CD4-positive, alpha-beta T cell treated with Interleukin-4 for 1 hour (primary cell): ENCODE measurements at places on chromosomes 2 and 18.

DNA sequence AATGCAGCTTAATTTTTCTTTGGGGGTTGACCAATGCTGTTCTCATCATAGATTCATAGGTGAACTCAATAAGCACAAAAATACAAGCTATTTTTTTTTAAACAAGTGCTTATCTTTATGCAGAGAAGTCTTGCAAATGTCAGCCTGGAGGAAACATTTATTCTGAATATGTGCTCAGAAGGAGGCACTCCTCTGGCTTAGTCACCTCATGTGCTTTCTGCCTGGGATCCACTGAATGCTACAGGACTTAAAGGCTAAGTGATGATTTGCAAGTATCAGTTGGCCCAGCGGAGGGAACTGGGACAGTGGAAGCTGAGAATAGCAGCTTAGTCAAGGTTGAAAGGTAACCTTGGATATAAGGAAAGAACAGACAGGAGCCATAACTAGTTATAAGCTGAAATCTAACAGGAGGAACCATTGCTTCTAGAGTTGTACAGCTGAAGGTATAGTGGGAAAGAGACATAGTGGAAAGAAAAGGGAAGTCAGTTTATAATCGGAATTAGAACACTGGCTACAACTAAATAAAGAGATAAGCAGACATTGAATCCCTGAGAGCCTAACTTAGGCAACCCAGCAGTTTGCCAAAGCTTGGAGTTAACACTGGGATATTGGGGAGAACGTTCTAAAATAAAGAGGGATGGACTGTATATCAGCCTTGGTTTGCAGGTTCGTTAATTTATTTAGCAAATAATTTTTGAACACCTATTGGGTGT is 488.7 kb downstream of the SUCLG1 start:
- DNase-seq: no peak

GRCh38 chr2:170101789-170102188 is 76.2 kb upstream of the MYO3B start:
- no peak for DNase-seq

GRCh38 chr18:11995445-11996189 is 14.3 kb downstream of the IMPA2 start:
- DNase-seq: peak; percentile 51

GRCh38 chr2:69012310-69013141 is 453 bp upstream of the ANTXR1 start:
- peak; percentile 26 for DNase-seq

DNA sequence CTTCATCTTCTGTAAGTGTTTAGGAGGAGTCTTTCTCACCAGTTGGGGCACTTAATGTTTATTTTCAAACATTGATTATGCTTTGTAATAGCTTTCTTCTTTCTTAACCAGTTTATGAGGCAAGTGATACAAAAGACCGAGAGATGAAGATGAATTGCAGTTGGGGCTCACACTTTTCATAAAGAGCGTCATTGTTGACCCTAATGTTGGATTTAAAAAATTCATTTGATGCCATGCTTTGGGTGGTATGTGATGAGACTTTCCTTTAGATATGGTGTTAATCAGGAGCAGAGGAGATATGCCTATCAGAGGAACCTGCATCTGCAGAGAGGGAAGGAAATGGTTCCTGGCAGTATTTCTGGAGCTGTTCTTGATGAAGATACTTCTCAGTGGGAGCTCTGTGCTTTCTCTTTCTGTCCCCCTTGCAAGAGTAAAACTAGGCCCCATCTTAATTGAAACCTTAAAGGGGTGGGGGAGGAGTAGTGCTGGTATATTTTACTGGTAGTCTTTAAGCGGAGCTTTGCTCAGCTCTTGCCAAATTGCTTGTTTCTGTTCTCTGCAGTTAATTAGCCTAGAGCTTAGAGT is 2.3 kb downstream of the EML4 start:
- no peak for DNase-seq

DNA sequence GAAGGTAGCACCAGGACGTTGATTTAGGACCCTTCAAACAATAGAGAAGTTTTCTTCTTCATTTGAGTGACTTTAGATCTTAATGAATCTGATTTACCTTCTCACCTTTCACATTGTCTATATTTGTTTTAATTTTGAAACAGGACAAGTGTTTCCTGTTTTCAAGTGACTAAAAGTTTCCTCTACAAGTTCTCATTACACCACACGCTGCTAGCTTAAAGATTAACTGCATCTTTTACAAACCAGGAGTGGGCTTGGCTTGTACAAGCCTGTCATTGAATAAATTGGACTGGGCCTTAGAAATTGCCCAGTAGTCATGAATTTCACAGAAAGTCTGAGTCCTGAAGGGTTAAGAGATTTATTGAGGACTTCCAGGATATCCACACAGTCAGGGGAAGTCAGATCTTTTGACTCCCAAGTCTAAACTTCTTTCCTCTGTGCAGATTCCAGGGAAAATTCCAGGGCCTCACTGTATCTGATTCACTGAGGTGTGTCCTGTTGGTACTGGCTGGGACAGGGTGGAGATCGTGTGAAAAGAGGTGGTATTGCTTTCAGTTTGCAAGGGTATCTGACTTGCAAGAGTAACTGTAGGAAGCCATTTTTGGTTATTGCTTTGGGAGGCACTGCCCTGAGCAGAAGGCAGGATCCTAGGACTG is 3.4 kb downstream of the SGPP2 start:
- no peak for DNase-seq

GRCh38 chr2:241776336-241777169 is at the start of gene GAL3ST2:
GAL3ST2 (plus strand) TSS chr2:241776822; CDS start chr2:241776956, 134 bp downstream.
- no peak for DNase-seq

DNA sequence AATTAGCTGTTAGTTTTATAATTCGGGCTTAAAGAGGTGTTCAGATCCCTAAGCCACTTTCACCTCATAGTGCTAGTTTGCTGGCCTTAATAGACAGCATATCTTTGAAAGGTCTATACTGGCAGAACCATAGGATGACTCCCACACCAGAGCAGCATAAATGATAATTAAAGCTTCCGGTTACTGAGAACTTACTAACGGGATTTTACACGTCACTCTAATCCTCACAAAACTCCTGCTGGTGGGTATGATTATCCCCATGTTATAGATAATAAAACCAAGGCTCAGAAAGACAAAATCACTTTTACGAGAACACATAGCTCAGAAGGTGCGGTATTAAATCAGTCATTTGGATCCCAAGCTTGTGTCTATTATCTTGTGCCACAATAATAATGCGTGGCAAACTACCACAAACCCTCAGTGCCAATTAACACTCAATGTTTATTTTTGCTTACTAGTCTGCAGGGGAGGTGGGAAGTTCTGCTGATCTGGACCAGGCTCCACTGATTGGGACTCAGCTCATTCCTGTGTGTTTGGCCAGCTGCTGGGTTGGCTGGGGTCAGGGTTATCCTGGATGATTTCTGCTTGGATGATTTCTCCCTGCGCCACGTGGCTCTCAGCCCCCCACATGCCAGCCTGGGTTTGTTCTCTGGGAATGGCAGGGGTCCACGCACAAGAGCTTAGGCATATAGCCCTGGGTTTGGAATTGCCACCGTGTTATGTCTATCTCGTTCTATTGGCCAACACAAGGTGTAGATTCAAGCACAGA is 62.3 kb downstream of the TRIB2 start:
- DNase-seq: no peak

DNA sequence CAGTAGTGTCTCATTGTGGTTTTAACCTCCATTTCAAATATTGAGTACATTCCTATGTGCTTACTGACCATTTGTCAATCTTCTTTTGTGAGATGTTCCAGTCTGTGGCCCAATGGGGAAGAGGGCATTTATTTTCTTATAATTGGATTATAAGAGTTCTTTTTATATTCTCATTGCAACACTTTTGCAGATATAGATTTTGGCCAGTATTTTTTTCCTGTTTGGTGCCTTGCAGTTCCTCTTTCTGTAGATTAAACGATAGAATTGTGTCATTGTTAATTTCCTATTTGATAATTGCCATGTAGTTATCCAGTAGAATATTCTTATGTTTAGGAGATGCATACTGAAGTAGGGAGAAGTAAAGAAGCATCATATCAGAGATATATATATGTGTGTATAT is 56.4 kb upstream of the CYTIP start:
- DNase-seq: no peak

GRCh38 chr2:230137902-230138539 is 69.3 kb upstream of the SLC16A14 start:
- no peak for DNase-seq

GRCh38 chr2:102294802-102295489 is 16.4 kb upstream of the IL1RL1 start:
- no peak for DNase-seq

GRCh38 chr18:74869904-74870863 is 272.5 kb downstream of the ZNF407 start:
- no peak for DNase-seq
